ENCODE measurements at places on chromosomes 1 and 21.

DNA sequence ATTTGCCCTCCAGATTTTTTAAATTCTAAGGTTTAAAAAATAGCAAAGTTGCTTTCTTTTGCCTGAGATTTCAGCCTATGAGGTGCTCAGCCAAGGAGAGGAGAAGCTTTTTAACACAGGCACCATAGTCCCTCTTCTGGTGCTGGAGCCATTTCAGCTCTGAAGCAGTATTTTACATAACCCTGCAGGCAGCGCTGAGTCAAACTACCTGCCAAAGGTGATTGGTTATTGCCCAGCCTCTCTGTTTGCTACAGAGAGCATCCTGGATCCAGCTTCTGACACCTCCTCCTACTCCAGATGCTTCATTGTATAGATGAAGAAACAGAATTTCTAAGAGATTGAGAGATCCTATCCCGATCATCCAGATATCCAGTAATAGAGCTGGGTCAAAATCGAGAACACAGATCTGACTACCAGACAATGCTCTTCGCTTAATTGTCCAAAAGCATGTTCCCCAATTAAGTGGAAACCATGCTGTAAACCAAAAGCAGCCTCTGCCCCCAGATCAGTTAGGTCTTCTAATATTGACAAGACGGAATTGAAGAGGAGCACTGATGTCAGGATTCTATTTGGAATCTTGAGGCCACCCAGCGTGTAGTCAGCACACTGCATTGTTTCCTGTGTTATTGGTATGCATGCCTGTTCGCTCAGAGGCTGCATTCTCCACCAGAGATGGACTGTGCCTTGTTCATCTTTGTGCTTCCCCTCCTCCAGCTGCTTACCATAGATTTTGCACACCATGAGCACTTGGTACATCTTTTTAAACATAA lies 22.1 kb downstream of the RGS8 start:
- no peak for DNase-seq

DNA sequence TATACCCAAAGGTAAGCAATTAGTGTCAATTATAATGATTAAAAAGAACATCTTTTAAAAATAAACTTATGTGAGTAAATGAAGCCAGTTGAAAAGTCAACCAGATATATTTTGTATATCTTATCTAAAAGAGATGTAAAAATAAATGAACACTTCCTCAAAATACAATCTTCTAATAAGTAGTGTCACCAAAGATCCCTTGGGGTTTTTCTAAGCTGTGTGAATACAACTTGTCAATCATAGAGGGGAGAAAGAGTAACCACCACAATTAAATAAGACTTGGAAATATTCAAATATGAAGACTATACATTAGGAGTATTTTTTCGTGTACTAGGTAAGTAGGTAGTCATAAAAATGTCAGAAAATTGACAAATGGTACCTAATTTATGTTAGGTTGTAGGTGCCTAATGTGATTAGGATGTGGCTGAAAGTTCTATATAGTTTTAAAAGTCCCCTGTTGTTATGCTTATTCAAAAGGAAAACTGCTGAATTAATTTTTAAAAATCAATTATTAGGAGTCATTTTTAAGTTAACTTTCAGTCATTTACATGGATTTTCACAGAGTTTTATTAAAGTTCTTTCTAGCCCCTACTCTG lies 72.6 kb downstream of the RASAL2 start:
- DNase-seq, result no peak

- DNase-seq, result no peak
Measured at GRCh38 chr1:196409586-196409985, 198.7 kb downstream of the KCNT2 start.

GRCh38 chr1:33656467-33657005 lies 184.1 kb downstream of the ZSCAN20 start:
- DNase-seq, result no peak

GRCh38 chr1:95984798-95985374 lies 736.7 kb upstream of the PTBP2 start:
- no peak for DNase-seq

GRCh38 chr1:31797216-31797615 lies 18.6 kb downstream of the SPOCD1 start:
- no peak for DNase-seq

DNA sequence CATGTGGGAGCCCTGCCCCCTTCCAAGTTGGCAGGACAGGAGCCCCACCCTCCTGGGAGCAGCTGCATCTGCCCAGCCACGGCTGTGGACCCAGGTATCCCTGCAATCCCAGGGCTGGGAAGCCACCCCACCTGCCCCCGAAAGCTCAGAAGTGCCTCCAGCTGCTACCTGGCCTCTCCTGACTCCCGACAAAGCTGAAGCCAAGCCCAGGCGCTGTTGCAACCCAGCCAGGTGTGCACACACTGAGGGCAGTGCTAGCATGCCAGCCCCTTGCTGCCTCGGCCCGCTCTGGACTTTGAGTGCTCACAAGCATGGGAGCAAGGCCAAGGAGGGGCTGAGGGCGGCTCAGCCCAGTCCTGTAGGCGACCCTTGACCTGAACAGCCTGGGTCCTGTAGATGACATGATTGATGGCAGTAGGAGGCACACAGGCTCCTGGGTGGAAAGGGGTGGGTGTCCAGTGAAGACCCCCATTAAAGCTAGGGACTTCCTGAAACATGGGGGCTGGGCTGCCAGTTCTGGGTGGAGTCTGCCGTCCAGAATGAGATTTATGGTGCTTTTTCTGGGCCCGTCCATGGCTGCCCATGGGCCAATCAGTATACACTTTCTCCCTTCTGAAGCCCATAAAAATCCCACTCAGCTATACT lies 2.8 kb upstream of the SSU72 start:
- DNase-seq, result no peak

- no peak for DNase-seq
Measured at GRCh38 chr1:227357171-227357926, 39.1 kb upstream of the CDC42BPA start.

DNA sequence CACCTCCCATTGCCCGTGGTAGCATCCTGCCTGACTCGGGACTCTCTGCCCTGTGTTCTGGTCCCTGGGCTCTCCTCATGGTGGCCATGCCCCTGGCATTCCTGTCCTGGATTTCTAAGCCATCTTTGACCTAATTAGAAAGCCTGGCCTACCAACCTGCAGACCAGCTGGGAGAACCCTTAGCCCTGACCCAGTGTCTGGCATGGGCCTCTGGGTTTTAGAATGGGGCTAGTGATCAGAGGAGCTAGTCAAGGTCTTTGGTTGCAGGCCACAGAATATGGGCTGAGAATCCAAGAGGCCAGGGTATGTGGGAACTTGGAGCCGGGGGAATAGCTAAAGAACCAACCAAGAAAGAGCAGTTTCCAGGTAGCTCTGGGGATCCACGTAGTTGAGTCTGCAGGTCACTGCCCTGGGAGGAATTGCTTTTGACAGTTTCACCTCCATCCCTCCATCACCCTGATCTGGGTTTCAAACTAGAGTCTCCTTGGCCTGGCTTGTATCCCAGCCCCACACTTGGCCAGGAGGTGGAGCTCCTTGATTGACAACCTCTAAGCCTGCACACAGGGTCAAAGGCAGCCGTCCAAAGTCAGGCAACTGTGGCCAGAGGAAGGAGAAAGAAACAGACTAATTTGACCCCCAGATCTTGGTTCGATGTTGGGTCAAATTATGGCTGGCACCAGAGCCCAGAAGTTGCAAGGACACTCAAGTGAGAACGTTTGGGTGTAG lies 54.7 kb upstream of the ABCG1 start:
- DNase-seq, result no peak

DNA sequence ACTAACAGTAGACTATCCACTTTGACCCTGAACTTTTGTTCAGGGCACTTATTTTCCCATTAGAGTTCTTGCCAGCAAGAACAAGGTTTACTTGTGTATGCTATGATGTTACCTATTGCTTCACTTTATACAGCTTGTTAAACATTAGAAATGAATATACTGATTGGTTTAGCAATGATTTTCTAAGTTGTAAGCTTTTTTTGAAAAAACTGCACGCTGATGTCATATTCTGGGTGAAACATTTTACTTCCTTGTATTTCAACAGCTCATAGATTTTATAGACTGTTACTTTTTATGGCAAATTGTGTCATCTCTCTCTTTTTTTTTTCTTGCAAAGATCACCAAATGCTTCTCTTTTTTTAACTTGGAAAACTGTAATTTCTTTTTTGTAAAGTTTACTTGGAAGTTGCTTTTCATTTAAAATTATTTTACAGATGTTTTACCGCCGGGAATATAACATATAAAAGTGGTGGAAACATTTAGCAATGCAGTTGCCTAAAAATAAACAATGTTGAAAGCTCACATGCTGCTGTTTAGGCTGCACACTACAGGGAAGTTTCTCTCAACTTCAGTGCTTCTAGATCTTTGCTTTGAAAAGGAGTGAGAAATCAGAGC lies 215.3 kb upstream of the NFIA start:
- no peak for DNase-seq

DNA sequence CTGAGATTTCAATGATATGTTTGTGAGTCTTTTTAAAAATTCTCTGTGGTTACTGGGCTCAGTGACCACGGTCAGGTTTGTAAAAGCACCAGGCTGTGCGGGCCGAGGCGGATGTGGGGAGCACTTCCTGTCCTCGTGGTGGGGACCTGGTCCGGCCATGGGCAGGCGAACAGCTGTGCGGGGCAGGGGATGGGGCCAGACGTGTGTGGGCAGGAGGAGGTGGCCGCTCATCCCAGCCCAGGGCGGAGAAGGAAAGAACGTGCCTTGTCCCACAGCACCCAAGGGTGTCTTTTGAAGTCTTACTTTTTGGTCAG lies 5.2 kb upstream of the OXCT2 start:
- no peak for DNase-seq

DNA sequence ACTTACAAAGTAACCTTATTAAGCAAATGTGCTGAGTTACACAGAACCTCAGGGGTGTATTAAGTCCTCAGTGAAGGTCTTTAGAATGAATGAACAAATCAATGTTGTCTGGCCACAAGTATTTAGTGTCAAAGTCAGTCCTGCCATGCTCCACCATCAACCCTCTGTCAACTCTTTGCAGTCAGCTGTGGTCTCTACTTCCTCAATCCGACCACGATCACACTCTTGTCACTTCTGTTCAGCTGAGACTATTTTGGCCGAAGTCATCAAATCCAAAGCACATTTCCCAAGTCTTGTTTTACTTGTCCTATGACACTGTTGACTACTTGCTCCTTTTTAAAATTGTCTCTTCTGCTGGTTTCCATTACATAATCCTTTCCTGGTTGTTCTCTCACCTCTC lies 173.5 kb downstream of the ST6GALNAC5 start:
- no peak for DNase-seq

- no peak for DNase-seq
Measured at GRCh38 chr1:166929911-166930310, 45.4 kb downstream of the ILDR2 start.

DNA sequence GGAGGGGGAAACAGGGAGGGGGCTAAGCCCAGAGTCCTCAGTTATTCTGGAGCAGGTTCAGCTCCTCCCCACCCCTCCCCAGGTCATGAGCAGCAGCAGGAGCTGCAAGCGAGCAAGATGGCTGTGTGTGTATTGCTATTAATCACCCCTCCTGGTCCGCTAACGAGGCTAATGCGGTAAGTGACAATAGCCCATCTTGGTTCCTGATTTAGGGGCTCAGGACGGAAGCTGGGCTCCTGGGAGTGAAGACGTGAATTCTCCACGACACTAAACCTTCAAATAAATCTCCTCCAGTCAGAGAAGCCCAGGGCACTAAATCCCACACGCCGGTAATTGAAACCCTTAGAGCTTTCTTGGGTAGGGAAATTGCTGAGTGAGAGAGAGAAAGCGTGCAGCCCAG lies 76.1 kb downstream of the TMEM53 start:
- no peak for DNase-seq

DNA sequence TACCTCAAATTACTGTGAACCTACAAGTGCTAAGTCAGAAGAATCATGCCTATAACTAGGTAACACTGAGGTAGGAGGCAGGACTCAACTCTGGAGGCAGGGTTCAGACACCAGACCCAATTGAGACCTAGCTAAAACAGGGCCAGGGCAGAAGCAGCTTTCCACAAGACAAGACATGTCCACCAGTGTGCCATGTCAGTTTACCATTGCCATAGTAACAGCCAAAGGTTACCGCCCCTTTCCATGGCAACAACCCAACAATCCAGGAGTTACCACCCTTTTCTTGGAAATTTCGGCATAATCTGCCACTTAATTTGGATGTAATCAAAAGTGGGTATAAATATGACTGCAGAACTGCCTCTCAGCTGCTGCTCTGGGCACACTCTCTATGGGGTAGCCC lies 432.3 kb downstream of the DPYD start:
- no peak for DNase-seq

DNA sequence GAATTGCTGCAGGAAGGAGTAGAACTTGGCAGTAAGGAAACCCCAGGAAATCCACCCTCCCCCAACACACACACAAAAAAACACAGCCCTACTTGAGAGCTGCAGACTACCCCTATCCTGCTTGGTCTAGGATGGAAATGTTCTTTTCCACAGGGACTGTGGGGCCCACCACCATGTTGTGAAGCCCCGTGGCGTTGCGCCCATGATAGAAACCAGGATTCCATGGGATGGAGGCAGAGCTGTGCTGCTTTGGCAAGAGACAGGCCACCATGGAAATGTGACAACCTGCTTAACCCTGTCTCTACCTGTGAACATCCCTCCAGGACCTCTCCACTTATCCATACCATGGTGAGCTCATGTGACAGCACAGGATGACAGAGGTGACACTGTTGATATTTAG lies 121.1 kb upstream of the NGF start:
- no peak for DNase-seq

DNA sequence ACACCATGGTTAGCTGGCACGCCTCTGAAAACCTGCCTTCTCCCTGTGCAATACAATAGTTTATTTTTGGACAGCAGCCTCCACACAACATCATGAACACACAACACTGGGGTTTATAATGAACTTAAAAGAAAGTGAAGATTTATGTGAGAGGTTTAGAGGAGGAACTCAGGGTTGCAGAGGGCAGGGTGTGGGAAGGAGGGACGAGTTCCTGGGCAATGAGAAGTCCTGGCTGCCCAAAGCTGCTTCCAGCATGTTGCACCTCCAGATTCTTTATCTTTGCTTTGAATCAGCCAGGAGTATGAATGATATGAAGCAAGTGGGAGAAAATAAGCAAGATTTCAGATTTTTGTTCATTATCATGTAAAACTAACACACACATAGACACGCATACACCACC lies 11.3 kb upstream of the LRRC8D start:
- no peak for DNase-seq

DNA sequence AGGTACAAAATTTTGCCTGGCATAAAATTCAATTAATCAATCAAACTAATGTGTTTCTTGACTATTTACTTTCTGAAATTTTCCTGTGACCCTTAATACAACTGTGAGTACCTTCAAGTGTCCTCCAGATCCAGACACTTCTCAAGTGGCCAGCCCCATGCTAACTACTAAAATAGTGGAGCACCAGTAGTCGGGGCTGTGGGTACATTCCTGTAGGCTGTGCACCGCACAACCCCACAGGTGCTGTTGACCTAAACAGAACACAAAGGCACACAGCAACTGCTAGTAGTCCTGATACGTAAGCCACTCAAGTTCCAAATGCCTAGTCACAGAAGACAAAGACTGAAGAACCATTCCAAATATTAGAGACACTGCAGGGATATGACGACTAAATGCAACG lies 36.6 kb downstream of the TMEM50B start:
- no peak for DNase-seq

Measured in right renal cortex interstitium (tissue), 3 donors.